ENCODE measurements at places on chromosomes 11 and 22. TPM values are rescaled to one million over a fixed set of nuclear protein-coding genes. Genes with fewer than 3 reads are reported as not detected.
A peak's percentile ranks its signal among the peaks of the same experiment; 100 is the strongest.

The WT1 gene
- polyA plus RNA-seq: not detected

The E2F8 gene
- not detected for polyA plus RNA-seq

The OR51B2 gene
- not detected for polyA plus RNA-seq

The RNF26 gene
- polyA plus RNA-seq: 42.2 TPM

The PLA2G6 gene
- polyA plus RNA-seq: 11.4 TPM

The MGAT3 gene
- polyA plus RNA-seq: not detected

The C11orf91 gene
- not detected for polyA plus RNA-seq

DNA sequence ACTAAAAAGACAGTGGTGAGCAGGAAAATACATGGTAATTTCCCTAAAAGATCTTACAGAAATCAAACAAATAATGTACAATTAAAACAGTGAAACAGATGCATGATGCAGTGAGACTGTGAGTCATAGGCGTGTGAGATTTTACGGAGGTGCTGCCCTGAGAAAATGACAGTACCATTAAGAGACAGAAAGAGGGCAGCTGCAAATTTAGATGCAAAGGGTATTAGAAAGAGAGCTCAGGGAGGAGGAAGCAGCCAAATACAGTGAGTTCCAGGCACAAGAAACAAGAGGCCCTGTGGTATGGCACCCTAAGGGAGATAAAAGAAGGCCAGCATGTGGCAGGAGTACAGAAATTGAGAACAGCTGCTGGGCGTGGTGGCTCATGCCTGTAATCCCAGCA is 88.5 kb upstream of the FIBIN start:
- no peak for DNase-seq

DNA sequence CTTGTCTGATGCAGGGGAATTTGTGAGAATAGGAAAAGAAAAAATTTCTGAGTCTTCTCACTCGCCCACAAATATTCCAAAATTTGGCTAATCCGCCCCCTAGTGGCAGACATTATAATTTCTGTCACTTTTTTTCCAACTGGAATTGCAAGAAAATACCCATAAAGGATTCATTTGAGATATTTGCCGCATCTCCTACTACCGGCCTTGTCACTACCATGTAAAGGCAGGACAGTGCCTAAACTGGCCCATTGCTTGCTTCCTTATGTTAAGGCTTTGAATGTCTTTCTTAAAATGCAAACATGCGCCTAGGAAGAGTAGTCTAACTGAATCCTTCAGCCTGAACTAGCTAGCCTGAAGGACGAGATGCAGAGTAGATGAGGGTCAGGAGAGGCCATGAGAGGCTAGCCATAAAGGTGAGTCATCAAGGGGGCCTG is 9.3 kb upstream of the CEP295 start:
- peak; percentile 33 for DNase-seq

GRCh38 chr11:45450189-45450588 is 164.0 kb upstream of the SYT13 start:
- no peak for DNase-seq

GRCh38 chr11:117223741-117224689 is 7.9 kb downstream of the PCSK7 start:
- no peak for DNase-seq

Measured in immature natural killer cell (primary cell).